ENCODE measurements at places on chromosomes 1 and 21.

GRCh38 chr21:31772674-31773555 lies 41.0 kb upstream of the SCAF4 start:
- no peak overlapping the region for H3K4me3 ChIP-seq
- no peak for DNase-seq
- H3K27ac ChIP-seq: no peak overlapping the region
- no peaks in the 10 kb centered on the region for H3K4me1 ChIP-seq
- no peaks in the 10 kb centered on the region for H3K27me3 ChIP-seq

DNA sequence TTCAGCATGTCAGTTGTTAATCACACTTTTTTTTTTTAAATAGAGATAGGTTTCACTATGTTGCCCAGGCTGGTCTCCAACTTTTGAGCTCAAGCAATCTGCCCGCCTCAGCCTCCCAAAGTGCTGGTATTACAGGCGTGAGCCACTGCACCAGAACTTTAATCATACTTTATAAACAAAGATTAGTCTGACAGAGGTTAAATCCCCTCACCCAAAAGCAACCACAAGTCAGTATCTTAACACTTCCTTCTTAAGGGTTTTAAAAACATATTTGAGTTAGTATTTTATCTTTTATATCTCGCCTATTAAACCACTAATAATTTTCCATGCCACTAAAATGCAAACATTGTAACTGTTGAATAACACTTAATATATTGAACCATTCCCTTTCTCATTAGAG lies 70.2 kb downstream of the COP1 start:
- no peaks in the 10 kb centered on the region for H3K27me3 ChIP-seq
- H3K4me1 ChIP-seq: no peaks in the 10 kb centered on the region
- H3K36me3 ChIP-seq: no peaks in the 10 kb centered on the region
- no peak for DNase-seq

DNA sequence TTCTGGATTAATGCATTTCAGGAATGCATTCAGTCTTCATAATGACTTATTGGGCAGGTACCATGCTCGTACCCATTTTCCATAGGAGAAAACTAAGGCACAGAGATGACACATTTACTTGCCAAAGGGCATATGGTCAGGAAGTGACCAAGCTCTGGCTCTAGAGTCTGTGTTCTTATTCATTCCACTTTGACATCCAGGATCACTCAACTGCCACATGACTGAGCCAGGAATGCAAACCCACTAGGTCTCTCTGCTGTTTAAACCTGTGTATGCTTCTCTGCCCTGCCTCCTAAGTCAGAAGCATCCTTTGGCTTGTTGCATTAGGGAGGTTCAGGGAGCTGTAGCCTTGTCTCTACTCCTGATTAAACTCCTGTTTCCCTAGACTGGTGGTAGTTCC lies 7.5 kb downstream of the KAZN start:
- H3K36me3 ChIP-seq: no peaks in the 10 kb centered on the region
- no peaks in the 10 kb centered on the region for H3K27me3 ChIP-seq
- H3K4me1 ChIP-seq: no peaks in the 10 kb centered on the region

DNA sequence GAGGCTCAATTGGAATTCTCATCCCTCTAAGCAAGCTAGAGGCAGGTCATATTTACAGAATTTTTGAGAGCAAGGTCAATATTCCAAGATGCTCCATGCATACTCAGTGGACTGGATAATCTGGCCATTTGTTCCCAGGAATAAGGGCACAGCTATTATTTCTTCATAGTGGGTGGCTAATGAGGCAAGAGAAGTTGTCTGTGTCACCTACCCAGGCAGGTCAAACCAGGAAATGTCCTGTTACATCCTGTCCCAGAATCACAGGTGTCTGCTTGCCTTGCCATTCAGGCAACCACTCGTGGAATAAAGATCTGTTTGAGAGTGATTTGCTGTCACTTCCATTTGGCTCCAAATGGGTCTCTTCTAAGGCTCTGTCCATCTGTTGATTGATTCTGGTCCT lies 85.2 kb upstream of the ZP4 start:
- no peak overlapping the region for H3K27ac ChIP-seq
- DNase-seq: no peak
- H3K4me1 ChIP-seq: no peaks in the 10 kb centered on the region
- no peak overlapping the region for H3K4me3 ChIP-seq
- H3K36me3 ChIP-seq: no peaks in the 10 kb centered on the region

DNA sequence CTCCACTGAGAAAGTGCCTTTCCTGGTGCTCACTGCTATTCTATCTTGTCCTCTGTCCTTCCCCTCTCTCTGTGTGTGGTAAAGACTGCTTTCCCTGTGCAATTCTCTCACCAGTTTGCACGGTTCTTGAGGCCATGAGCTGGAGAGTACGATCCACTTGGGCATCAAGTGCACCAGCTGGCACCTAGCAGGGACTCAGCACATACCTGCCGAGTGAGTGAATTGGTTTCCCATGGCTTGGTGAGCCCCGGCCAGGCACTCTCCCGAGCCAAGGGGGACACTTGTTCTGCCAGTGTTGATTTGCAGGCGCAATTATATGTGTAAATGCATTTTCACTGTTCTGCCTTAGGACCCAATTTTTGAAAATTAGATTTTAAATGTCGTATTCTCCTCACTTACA lies 313.5 kb downstream of the DISC1 start:
- no peaks in the 10 kb centered on the region for H3K36me3 ChIP-seq
- no peak overlapping the region for H3K27ac ChIP-seq
- DNase-seq: no peak
- H3K4me3 ChIP-seq: no peak overlapping the region

DNA sequence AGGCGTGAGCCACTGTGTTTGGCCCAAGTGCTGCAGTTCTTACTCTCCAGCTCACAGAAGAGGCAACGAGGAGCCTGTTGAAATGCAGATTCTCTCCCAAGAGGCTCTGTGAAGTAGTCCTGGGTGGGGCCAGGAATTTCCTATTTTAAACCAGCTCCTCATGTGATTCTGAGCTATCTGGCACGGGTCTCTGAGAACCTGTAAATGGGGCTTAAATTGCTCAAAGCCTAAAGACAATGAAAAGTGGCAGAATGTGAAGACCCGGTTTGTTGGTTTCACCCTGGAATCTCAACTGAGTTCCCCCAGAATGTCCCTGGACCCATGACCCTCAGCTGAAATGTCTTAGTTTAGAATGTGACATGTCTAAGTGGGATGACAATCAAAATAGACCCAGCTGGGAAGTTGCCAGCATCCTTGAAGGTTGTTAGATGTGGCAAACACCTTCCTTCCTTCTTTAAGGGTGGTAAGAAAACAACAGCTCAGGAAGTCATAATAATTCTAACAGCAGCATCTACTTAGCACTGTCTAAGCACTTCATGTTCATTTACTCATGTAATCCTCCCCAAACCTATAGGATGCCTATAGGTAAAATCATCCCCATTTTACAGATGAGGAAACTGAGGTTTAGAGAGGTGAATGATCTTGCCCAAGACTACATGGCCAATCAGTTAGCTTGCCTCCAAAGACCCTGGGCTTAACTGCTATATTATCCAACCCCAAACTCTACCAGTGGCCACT lies 20.9 kb upstream of the ATP5PO start:
- H3K36me3 ChIP-seq: no peaks in the 10 kb centered on the region
- no peaks in the 10 kb centered on the region for H3K27me3 ChIP-seq
- no peak overlapping the region for H3K4me3 ChIP-seq
- no peak for DNase-seq

- peak overlapping the region; percentile 28 for H3K4me3 ChIP-seq
- H3K27ac ChIP-seq: peak overlapping the region; percentile 45
- no peaks in the 10 kb centered on the region for H3K27me3 ChIP-seq
- H3K4me1 ChIP-seq: peaks cover 5% of the 10 kb centered on the region
- DNase-seq: no peak
Measured at GRCh38 chr1:28582248-28582615, 9.8 kb upstream of the RAB42 start.
